ENCODE measurements at places on chromosomes 11 and 22.

DNA sequence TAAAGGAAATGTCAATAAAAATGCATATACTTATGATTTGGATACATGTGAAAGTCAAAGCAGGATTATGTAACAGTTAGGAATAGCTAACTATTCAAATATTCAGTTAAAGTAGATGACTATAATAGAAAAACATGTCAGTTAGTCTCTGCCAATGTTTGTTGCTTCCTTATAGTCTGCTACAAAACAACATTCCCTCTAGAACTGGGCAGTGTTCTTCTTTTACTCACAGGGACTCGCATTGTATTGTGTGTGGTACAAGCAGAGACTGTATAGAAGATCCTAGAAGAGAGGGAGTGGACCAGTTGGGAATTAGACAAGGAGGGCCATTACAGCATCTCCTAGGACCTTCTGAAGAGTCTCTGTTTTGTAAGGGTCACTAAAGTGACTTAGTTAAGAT lies 10.6 kb downstream of the ACAT1 start:
- no peak for DNase-seq

DNA sequence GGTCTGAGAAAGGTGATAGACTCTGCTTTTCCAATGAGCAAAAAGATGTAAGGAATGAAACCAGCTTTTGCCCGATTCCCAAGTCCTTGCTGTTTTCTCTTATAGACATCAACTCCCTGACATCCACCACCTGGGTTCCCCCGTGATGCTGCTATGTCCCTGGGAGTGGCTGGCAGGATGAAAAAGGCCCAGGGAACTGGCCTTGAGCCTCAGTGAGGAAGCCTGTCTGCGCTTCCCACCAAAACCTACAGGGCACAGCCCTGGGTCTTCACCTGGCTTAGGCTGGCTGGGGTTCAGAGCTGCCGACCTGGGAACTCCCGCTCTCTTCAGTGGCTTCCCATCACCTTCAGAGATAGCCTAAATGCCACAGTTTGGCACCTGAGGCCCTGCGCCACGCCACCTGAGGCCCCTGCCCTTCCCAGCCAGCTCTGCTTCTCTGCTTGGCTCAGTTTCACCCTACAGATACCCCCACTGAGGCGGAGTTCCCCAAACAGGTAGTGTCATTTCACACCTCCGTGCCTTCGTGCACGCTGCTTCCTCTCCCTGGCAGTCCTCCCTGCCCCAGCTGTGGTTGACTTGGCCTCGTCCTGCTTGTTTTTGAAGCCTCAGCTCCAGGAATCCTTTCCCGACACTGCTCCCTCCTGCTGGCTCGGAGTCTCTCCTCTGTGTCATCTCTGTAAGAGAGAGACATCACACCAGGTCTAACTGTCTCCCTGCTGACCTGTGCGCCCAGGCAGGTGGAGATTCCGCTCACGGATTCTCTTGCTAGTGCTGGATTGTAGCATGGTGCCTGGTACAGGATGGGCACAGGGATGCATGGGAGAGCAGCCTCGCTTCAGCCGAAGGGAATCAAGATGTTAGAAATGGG lies 10.7 kb downstream of the SLC37A2 start:
- no peak for DNase-seq

DNA sequence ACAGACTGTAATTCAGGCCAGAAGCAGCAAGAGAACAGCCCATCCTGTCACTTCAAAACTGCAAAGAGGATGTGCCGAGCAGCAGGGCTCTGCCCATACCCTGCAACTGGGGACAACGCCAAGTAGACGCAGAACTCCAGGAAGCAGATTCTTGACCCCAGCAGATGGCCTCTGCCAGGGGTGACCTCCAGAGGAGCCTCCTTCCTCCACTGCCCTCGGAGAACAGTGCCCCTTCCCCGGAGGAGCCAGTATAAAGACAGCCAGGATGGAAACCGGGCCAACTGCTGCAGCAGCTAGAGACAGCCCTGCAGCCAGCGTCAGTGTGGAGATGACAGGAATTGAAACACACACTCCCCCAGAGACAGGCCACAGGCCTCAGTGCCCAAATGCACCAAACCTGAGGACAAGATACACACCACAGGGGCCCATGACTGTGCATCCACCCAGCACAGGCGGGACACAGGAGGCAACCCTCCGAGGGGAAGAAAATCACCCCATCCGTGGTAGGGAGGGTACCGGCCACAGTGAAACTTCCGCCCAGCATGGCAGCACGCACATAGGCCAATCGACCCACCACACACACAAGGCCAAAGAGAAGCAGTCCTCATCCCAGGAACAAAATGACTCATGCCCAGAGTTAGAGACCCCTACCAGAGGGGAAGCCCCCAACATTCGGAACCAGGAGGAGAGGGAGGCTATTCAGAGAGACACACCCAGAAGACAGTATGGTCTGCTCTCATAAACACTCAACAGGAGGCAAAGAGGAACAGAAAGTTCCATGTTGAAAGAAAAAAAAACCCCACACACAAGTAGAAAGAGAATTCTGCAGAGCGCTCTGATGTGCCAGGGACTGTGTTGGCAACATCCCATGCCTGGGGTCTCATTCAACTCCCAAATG lies 5.6 kb downstream of the AHNAK start:
- DNase-seq: no peak

GRCh38 chr11:78054971-78055370 lies 8.7 kb upstream of the THRSP start:
- no peak for DNase-seq

DNA sequence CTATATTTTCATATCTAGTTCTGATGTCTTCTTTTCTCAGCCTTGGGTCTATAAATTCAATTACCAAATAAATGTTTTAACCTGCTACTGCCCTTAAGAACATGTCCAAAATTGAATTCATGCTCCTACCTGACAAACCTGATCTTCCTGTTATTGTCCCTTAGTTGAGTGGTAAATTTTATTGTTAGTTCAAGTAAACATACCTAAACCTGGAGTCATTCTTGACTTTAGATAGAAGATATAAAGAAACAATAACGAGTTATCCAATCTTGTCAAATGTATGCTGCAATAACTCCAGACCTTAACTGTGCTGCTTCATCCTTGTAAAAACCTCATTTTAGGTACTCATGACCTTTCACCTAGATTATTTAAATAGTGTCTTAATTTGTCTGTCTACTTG lies 34.6 kb upstream of the SC5D start:
- no peak for DNase-seq

DNA sequence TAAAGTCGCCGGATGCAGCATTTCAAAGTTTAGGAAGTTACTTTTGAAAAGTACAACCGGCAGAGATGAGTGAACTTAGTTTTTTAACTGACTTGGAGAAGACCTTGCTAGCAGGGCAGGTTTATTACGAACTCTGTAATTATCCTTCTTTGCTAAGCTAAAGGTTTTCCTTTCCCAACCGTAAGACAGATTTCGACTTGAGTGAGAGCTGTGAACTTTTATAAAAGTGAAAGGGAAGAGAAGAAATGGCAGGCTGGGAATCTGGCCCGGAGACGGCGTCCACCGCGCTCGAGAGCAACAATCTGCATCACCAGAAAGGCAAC lies 659 bp upstream of the TEAD1 start:
- no peak for DNase-seq

DNA sequence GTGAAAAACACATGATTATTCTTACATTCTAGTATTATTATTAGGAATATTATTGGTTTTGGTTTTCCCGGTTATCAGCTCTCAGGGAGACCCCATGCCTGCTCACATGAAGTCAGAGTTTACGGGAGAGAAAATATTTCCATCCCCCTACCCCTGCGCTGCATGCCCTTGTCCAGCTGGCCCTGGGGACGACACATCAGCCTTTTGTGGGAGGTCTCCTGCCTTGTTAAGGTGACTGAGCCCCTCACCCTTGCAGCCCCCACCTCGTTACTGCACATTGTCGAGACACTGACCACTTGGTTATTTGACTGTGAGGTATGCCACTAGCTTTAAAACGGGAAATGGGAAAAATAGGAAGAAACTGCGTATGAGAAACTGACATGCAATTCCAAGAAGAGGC lies 63.0 kb downstream of the PARVG start:
- DNase-seq: no peak

GRCh38 chr11:108985945-108986279 lies 321.0 kb downstream of the DDX10 start:
- no peak for DNase-seq

GRCh38 chr11:70490208-70490607 lies 91.9 kb downstream of the CTTN start:
- no peak for DNase-seq

GRCh38 chr11:72333661-72334060 lies 89.7 kb upstream of the PHOX2A start:
- DNase-seq: no peak

DNA sequence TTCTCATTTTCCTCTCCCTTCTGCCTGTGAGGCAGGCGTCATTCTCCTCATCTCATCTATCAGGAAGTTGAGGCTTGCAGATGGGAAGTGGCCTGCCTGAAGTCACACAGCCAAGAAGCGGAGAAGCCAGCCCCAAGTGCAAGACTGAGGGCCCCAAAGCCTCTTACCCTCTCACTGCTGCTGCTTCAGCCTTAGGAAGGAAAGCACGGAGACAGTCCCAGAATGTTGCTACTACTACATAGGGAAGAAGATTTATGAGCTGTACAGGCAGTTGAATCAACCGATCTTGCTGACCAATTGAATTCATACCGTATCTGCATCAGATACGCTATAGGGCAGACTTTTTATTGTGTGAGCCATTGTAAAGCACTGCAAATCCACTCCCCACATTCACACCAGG lies 89.0 kb downstream of the CWC15 start:
- no peak for DNase-seq

DNA sequence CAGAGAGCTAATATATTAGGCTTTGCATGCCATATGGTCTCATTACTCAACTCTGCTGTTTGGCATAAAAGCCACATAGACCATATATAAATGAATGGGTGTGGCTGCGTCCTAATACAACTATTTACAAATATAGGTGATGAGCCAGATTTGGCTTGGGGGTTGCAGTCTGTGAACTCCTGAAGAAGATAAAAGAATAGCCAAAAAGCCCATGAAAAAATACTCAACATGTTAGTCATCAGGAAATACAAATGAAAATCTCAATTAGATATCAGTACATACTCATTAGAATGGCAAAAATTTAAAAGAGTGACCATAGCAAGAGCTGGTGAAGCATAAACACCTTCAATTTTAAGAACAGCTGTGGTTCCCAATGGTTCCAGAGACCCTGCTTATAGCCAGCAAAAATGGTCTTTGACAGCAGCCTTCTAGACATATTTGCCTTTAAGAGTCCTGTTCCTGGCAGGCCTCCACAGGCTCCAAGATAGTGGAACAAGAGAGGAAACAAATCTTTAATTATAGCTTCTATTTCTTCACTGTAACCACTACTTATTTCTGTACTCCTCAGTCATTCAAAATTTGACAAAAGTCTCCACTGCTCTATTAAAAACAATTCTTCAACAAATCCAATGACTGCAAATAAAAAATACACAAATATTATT lies 16.1 kb downstream of the C2CD3 start:
- no peak for DNase-seq

GRCh38 chr11:19437760-19438159 lies 197.0 kb upstream of the E2F8 start:
- DNase-seq: no peak

GRCh38 chr11:125123947-125124617 lies 12.7 kb upstream of the TMEM218 start:
- DNase-seq: no peak

GRCh38 chr11:62538470-62539237 lies 8.0 kb downstream of the AHNAK start:
- DNase-seq: no peak

DNA sequence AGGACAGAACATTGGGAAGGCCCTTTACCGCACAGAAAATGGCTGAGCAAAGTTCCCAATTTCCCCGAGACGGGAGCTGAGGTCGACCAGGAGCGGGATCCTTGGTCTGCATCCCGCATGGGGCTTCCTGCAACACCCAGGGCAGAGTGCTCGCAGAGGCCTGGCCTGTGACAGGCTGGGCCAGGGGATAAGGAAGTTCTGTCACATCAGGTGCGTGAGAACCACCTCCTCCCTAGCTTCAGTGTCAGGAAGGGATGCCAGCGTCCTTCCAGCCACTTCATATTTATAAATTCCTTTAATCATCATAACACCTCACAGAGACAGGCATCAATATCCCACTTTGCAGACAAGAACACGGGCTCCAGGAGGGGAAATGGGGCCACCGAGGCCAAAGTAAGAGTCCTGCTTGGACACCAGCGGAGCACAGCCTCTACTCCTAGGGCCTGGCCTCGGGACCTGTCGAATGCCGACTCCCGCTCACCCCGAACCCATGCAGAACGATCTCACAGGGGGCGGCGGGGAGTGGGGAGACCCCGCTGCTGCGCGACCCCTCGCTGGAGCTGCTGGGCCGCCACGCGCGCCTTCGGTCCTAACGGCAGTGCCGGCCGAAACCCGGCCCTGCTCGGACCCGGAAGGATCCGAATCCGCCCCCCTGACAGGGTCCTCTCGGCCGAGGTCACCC lies 532 bp downstream of the BET1L start:
- no peak for DNase-seq

DNA sequence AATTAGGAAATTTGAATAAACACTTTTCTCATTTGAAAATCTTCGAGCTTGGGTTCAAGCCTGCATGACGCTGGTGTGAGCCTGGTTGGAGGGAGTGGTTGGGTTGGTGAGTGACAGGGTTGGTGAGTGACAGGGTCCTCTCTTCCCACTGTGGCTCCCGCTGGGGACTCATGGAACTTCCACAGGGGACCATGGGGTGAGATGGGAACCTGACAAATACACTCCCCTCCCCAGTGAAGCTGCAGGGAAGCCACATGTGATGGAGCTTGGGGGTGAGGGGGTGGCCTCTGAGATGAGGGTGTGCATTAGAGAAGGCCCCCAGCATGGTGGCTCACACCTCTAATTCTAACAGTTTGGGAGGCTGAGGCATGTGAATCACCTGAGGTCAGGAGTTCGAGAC lies 66.8 kb downstream of the RTL6 start:
- no peak for DNase-seq

GRCh38 chr11:74644081-74644480 lies 51.7 kb downstream of the POLD3 start:
- DNase-seq: no peak

- DNase-seq: no peak
These were observed 398.6 kb downstream of the BRD1 start for GRCh38 chr22:49429066-49429465.

DNA sequence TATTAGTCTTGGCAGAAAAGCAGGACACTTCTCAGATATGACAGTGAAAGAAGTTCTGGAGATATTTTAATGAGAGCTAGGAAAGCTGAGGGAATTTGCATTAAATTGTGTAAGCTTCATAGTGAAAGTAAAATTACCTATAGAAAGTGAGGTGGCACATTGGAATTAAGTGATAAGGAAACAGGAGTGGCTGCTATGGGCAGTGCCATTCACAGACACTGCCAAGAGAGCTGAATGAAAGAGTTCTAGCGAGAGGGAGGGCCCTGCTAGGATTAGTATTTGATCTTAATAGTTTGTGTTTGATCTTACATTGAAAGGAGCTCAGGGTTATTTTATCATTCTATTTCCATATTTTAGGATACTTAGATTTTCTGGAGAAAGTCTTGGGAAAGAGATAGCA lies 351.9 kb downstream of the DDX10 start:
- DNase-seq: no peak

GRCh38 chr22:23604939-23605712 lies 25.0 kb upstream of the IGLL1 start:
- DNase-seq: no peak

- no peak for DNase-seq
These were observed 338.3 kb downstream of the TBC1D22A start for GRCh38 chr22:47100646-47101200.

GRCh38 chr11:9858218-9858617 lies 194.3 kb downstream of the SWAP70 start:
- DNase-seq: no peak

Data from left renal cortex interstitium (tissue), 4 donors.